ENCODE measurements at places on chromosomes 6 and 20. TPM values are rescaled to one million over a fixed set of nuclear protein-coding genes. Genes with fewer than 3 reads are reported as not detected.

Gene HLA-DMA
- total RNA-seq, result 2.7 TPM

Gene MYT1
- total RNA-seq, result not detected

Gene SRF
- 26.0 TPM for total RNA-seq

Gene PAQR8
- total RNA-seq, result 4.2 TPM
